ENCODE measurements at places on chromosomes 1 and 21.

- DNase-seq, result no peak
Measured at GRCh38 chr1:1793481-1794244, 15.4 kb upstream of the NADK start.

GRCh38 chr21:24183077-24183476, 1424.2 kb downstream of the MRPL39 start:
- DNase-seq, result no peak

GRCh38 chr1:226892524-226892875, 22.1 kb downstream of the PSEN2 start:
- no peak for DNase-seq

- no peak for DNase-seq
Measured at GRCh38 chr1:230441183-230442029, 15.3 kb upstream of the PGBD5 start.

- DNase-seq, result no peak
Measured at GRCh38 chr1:179087665-179088064, 5.8 kb downstream of the TOR3A start.

- no peak for DNase-seq
Measured at GRCh38 chr1:182715531-182715930, 31.1 kb upstream of the RGS8 start.

- peak; percentile 85 for DNase-seq
Measured at GRCh38 chr1:171741872-171742576, at the start of gene VAMP4. Gene VAMP4, minus strand, starts transcription at chr1:171742065. Its CDS starts 3,651 bp downstream, at chr1:171738414.

DNA sequence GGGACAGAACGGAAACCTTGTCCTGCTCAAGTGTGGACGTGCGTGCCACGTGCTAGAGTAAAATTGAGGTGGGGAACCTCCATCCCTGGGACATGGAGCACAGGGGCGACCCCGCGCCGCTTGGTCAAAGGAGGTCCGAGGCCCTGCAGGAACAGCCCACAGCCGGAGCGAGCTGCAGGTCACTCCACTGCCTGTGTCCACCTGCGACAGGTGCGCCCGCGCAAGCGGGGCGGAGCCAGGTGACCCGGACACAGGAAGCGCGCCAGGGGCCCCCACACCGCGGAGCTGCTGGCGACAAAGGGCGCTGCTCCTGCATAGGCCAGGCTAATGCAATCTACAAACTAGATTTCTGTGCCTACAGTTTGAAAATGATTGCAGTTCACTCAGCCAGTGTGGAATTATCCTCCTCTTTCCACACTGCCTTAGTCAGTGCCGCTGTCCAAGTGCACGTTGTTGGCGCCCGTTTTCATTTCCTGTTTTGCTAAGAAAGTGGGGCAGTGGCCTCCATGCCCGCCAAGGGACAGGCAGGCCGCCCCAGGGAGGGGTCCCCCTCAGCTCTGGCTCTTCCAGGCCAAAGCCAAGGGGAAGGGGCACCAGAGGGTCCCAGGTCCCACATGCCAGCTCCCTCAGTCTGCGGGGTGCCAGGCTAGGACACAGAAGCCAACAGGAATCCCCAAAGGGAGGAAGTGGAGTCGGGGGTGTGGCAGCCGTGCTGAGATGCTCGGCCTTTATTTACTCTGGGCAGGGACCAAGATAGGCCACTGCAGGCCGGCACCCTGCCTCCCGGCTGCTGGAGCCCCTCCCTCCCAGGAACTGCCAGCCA, 4.3 kb upstream of the NADK start:
- DNase-seq, result peak; percentile 70
